ENCODE measurements at places on chromosomes 12 and 14. TPM values are rescaled to one million over a fixed set of nuclear protein-coding genes. Genes with fewer than 3 reads are reported as not detected.

GRCh38 chr12:65051218-65051617 is 69.9 kb downstream of the WIF1 start:
- no peak for DNase-seq

DNA sequence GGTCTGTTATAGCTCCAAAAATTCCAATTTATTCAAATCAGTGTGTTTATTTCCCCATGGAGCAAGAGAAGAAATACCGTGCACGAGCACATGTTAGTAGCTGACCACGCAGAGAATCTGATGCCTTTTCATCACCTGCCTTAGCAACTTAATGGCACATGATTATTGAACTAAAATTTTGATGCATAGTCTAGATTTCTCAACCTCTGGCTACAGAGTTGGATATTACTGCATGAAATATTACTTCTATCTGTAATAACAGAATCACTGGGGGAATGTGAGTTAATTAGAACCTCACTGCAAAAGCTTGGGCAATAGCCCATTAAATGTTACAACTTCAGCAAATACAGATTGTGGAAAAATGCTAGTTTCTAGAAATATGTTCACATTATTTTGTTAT is 335.8 kb downstream of the FLRT2 start:
- no peak for DNase-seq

DNA sequence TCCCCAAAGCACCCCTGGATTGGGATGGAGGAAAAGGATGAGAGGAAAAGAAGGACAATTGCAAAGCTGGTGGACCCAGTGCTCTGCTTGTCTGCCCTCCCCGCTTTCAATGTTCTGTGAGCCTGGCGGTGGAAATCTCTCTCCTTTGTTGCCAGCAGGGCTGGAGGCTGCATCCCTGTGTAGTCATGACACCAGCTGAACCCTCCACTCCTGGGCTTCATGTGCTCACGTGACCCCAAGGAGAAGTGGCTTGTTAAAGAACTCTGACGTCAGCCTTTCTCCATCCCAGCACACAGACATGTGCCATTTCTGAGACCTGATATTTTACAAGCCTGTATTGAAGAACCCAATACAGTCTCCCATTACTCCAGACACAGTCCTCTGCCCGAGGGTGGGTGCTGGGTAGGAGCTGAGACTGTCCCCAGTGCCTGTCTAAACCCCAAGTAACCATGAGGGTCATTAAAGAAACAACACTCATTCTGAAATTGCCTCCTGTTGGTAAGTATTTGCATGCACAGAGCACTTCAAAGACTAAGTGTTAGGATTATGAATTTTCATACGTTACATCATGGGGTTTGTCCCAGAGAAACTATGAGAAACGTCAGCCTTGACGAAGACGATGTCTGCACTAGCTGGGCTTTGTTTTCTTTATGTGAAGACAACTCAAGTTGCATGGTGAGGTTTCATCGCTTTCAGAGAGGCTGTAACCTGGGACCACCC is 21.7 kb downstream of the GALNT16 start:
- DNase-seq, result peak; percentile 23

The ZC2HC1C gene
- 11.9 TPM for polyA plus RNA-seq

The SLCO1B3 gene
- not detected for polyA plus RNA-seq

The OS9 gene
- 256 TPM for polyA plus RNA-seq

DNA sequence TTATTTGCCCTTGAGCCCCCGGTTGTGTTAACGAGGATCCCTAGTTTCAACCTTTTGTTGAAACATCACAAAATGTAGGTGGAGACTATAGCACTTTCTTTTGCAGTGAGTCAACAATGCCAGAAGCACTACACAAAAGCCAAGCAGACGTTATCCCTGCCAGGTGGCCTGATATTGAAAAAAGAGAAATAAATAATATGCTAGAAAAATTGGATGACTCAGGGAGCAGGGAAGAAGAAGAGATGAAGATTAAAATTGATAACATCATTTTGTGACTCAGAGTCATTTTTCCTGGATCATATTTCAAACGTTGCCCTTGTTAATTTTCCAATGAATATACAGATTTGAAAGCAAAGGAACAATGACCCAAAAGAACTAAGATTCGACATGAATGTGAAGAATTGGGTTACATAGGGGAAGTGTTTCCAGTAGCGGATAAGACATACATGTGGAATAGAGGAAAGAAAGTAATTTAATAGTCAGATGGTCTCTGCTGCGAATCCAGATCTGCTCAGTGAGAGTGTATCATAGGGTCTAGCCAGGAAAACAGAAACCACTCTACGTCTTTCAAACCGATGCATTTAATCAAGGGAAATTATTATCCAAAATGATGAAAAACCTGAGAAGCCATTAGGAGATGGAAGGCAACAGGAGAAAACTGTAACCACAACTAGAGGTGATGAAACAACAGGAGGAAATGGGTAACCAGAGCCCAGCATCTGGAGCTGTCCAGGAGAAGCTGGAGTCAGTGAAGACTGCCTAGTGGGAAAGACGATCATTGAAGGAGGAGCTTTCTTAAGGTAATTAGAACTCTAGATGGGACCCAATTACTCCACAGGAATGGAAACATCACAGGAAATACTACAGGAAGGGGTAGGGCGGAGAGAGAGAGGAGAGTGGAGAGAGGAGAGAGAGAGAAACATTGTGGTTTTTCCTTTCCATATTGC is 57.9 kb downstream of the RERG start:
- DNase-seq, result no peak

The NINJ2 gene
- 0.69 TPM for polyA plus RNA-seq

DNA sequence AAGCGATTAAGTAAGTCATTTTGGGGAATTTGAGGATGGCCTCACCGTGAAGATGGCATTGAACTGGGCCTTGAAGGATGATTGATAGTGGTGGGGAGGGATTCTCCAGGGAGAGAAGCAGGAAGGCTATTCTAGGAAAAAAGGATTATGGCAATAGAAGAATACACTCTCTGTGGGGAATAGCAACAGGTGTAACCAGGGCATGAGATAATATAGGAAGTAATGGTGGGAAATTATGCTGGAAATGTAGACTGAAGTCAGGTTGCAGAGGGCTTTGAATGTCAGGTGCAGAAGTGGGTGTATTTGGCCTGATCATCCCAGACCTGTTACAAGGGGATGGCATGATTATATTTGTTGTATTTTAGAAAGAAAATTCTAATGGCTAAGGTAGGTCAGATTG is 4.6 kb upstream of the ANO4 start:
- DNase-seq, result no peak

The RTN1 gene
- 4.5 TPM for polyA plus RNA-seq

GRCh38 chr14:90604356-90604755 is 207.5 kb downstream of the CALM1 start:
- DNase-seq, result no peak

DNA sequence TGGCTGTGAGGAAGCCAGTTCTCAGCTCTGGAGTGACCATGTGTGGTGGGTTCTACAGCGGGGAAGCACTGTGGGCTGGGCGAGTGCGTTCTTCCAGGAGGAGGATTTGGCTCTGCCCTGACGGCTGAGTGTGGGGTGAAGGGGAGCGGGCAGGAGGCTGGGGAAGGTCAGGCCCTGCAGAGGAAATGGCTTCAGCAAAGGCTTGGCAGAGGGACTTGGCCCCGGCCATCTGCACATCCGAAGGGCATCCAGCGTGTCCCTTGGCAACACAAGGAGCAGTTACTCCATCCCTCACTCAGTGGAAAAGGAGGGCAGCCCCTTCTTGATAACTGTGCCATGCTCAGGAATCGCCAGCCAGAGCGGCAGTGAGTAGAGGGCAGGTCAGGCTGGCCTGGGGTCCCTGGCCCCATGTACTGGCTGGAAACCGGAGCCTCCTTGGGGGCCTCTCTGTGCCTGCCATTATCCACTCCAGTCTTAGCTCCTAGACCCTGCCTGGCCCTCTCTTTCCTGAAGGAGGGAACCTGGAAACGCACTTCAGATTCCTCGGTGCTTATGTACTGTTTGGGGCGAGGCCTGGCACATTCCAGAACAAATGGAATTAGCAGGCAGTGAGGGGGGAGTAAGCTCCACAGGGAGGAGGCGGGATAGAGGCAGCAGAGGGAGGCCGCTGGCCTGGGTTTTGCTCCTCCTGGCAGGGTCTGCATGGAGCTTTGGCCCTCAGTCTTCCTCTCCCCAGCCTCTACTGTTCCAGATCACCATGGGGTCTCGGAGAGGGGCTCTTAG is 133.6 kb upstream of the NCOR2 start:
- peak; percentile 80 for DNase-seq
